Erythroblast (primary cell): ENCODE measurements at places on chromosomes 1 and 21.

GRCh38 chr1:59750328-59751003 lies 64.3 kb upstream of the HOOK1 start:
- no peak for DNase-seq

- DNase-seq = no peak
Measured at GRCh38 chr21:35328856-35329455, 279.9 kb upstream of the RUNX1 start.

DNA sequence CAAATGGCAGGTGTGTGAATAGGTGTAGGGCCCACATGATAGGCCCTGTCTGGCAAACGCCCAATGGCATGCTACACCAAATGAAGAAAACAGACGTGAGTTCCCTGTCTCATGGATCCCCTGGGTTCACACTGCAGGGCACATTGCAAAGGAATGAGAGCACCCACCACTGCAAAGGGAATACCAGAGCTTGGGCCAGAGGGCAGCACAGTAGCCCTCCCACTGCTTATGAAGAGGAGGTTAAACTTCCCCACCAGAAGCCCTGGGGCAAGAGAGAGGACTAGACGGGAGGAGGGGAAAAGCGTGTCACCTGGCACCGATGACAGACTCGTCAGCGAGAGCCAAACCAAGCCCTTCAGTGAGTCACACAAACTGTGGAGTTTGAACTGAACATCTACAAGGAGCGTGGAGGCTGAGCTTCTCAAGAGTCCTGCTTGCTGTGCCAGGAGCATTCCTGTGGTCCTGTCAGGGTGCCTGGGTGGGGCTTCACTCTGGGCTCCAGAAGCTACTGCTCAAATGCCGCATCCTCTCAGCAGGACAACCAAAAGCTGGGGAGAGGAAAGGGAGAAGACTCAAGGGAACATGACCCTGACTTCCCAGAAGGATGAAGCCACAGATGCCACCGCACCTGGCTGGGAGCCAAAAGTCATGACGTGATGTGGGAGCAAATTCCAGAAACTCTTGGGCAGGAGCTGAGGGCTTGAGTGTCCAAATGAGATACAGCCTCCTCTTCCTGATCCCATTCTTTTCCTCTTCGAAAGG lies 61.1 kb downstream of the TOMM20 start:
- DNase-seq = no peak

GRCh38 chr1:175216444-175216843 lies 23.9 kb upstream of the KIAA0040 start:
- DNase-seq = peak; percentile 47

GRCh38 chr1:170513138-170513537 lies 18.8 kb upstream of the GORAB start:
- no peak for DNase-seq

- no peak for DNase-seq
Measured at GRCh38 chr1:206963740-206964139, 6.5 kb downstream of the FCAMR start.
